ENCODE measurements at places on chromosomes 1 and 21. TPM values are rescaled to one million over a fixed set of nuclear protein-coding genes. Genes with fewer than 3 reads are reported as not detected.

GRCh38 chr1:41518471-41518870 is 34.0 kb upstream of the EDN2 start:
- DNase-seq = no peak

GRCh38 chr1:48936436-48936835 is 159.7 kb upstream of the BEND5 start:
- DNase-seq = no peak

PTGS2 gene
- total RNA-seq = not detected

DMRTA2 gene
- not detected for total RNA-seq

DNA sequence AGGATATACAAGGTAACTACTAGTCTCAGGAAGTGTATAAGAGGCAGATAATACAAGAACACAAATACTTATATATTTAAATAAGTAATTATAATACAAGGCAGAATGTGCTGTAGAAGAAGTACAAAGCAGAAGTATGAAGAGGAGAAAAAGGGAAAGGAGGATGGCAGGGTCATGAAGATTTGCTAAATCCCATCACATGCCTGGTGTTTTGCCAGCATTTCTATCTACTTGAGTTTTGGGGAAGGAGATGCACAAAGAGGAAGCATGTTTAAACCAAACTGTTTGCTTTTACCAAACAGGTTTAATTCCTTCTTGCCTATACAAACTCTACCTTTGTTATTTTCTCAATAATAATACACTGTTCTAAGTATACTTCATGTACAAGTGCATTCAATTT is 60.9 kb upstream of the PODN start:
- no peak for DNase-seq

SOAT1 gene
- 34.0 TPM for total RNA-seq

DNA sequence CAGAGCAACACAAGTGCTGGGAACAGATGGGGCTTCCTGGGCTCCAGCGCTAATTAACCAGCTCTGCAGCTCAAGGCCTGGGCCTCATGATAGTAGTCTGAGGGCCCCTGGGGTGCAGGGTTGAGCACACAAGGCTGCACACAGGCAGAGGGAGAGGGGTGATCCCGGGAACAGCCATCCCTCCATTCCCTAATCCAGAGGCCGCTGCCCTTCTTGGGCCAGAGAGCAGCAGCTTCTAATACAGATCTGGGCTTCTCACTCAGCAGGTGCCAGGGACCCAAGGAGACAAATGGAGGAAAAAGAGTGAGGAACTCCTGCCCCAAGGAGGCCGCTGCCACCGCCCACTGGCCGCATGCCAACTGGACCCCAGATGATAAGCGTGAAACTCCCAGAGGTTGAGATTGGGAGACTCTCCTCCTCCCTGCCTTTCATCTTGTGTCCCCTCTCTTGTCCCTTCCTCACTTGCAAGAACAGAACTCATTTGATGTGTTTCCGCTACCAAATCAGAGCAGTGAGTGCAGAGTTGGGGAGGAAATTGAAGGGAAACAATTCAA is 58.0 kb upstream of the IFNAR2 start:
- no peak for DNase-seq

GPR25 gene
- total RNA-seq = not detected

HTR1D gene
- not detected for total RNA-seq

CA14 gene
- total RNA-seq = not detected

SLC44A5 gene
- not detected for total RNA-seq

LAMB3 gene
- total RNA-seq = 0.46 TPM

GRCh38 chr1:29409616-29410015 is 173.3 kb downstream of the PTPRU start:
- no peak for DNase-seq
